ENCODE measurements at places on chromosomes 2 and 18.

DNA sequence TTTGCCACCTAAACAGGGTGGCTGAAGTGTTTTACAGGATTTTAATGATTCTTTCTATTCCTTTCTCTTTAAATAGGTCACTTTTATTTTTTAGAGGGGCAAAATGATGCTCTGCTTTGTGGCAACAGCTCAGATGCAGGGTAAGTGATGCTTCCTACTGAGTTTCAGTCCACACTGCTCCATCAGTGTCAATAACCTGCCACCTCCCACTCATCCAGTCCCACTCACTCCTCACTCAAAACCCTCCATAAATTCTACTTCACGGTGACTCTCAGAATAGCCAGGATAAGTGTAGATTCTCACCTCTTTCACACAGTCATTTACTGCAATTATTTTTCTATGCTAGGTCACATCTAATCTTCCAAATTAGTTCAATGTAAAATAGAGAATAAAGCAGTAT, 72.7 kb downstream of the SCN2A start:
- DNase-seq, result no peak

DNA sequence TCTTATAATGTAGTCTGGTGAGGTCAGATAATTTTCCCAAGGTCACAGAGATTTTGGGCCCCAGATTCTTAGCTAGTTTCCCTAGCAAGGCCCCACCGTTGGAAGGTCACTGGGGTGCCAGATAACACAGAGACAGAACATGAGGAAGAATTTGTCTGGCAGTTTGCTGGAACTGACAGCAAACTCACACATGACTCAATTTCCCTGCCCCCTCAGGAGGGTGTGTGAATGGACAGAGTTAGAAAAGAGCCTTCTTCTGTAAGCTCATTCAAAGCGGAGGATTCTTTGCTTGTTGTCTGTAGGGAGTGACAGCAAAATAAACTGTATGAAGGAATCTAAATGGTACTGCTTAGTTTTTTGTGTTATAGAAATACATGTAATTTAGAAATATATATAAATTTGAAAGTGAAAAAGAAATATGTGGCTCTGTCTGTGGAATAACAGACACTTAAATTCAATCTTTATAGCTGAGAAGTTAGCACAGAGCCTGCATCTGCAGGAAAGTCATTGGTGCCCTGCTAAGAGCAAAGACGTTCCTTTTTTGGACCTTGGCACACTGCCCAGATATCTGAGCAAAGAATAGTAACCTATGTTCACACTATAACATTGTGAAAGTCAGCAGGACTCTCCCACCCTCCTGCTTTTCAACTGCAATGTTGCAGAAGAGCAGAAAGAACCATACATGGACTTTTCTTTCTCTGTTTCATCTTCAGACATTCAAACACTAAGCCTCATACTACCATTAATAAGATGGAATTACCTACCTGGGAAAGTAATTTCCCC, 2.1 kb downstream of the MDH1 start:
- no peak for DNase-seq

GRCh38 chr2:204722207-204722606, 176.9 kb downstream of the PARD3B start:
- DNase-seq, result no peak

- no peak for DNase-seq
Observed at GRCh38 chr18:13302457-13303225, 84.1 kb downstream of the LDLRAD4 start.

DNA sequence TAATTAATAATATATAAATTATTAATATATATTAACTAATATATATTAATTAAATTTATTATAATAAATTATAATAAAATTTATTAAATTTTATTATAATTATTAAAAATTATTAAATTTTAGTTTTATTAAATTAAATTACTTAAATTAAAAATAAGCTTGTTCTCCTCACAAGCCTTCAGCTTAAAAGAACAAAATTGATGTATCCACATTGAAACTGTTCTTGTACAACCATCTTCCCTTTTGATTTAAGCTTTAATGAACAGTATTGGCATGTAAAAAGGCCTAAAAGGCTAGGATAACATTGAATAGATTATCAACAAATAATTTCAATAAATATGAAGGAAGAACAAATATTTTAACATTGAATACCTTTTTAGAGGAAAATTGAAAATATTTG, 62.4 kb upstream of the XIRP2 start:
- DNase-seq, result no peak

DNA sequence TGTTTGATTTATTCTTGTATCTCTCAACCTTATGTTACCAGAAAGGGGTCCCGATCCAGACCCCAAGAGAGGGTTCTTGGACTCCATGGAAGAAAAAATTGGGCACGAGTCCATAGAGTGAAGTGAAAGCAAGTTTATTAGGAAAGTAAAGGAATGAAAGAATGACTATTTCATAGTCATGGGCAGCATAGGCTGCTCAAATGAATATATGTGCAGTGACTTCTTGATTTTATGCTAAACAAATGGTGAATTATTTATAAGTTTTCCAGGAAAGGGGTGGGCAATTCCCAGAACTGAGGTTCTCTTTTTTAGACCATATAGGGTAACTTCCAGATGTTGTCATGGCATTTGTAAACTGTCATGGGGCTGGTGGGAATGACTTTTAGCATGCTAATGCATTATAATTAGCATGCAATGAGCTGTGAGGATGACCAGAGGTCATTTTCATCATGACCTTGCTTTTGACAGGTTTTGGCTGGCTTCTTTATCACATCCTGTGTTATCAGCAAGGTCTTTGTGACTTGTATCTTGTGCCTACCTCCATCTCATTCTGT, 832.4 kb upstream of the CDH2 start:
- DNase-seq, result no peak

DNA sequence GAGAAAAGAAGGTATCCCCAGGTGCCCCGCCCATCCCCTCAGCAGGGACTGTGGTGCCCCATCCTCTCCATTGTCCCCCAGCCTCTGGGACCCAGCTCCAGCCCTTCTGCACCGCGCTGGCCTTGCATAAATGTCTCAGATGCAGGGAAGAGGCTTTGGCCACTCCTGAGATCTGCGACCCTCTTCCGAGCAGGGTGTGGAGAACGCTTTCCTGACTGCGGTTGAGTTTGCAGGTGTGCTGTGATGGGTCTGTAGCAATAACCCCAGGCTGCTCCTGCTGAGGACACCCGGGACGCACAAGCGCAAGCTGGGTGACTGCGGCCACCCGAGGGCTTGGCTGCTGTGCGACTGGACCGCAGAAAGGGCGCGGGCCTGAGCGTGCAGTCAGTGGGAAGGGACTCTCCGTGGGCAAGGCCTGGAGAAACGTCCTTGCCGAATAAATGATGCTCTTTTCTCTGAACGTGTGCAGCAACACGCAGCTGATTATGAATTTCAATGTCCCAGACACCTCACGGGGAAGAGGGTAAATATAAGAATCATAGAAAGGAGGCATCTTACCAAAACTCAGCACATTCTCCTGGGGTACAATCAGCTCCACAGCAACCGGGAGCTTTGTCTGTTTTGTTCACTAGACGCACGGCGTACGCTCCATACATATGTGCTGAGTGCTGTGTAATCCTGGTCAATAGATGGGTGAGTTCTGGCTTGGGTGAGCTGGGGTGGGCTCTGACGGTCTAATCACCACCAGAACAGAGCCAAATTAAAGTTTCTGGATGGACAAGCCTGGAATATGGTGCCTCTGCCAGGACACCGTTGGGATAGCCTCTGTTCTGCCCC, 67.5 kb upstream of the ZNF516 start:
- no peak for DNase-seq
